Left cardiac atrium (tissue), 4 donors: ENCODE measurements at places on chromosomes 4 and X. TPM values are rescaled to one million over a fixed set of nuclear protein-coding genes. Genes with fewer than 3 reads are reported as not detected.

GRCh38 chr4:79338148-79338547 is 12.3 kb upstream of the NAA11 start:
- no peak for DNase-seq

GRCh38 chr4:184807256-184807655 is 18.5 kb downstream of the ACSL1 start:
- no peak for DNase-seq

GRCh38 chr4:122010610-122011009 is 58.8 kb upstream of the TRPC3 start:
- no peak for DNase-seq

Gene KLB
- 5.0 TPM for total RNA-seq

Gene P2RY4
- total RNA-seq: 0.16 TPM

DNA sequence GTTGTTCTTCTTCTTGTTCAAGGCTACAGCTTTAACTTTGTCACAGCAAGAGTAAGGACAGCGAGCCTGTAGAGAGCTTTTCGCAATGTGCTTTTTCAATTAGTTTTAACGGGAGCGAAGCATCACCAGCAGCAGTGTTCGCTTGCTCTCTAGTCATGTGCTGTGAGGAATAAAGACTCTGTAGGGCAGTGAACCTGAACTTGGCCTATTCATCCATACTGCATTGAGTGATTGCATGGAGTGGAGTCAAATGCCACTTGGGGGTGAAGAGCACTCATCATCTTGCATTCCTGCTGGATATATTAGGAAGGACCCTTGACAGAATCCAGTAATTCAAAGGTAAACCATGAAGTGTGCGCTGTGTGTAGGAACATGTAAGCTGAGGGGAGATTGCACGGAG is 240.0 kb downstream of the FRMPD4 start:
- DNase-seq: no peak

GRCh38 chrX:70166601-70167590 is 10.4 kb upstream of the DGAT2L6 start:
- no peak for DNase-seq

Gene MAGEB1
- not detected for total RNA-seq

- DNase-seq: no peak
Observed at GRCh38 chrX:154408659-154409221, 314 bp downstream of the DNASE1L1 start.

Gene COX7B2
- total RNA-seq: not detected
